ENCODE measurements at places on chromosomes 2 and 18.

DNA sequence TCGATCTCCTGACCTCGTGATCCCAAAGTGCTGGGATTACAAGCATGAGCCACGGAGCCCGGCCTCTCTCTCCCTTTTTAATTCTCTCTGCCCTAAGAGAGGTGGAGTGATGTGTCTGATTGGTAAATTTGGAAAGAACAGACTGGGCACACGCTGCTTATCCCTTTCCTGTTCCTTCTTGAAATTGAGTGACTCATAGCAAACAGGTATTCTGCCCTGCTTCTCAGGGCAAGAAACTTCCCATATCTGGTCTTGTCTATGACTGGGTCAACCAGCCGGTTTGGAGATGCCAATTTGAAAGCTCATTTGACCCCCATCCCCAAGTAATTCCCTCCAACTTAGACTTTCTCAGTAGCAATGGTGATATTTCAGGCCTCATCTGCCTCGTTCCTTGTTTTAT lies 15.0 kb downstream of the LYPD1 start:
- no peak for DNase-seq

- peak; percentile 57 for DNase-seq
Measured at GRCh38 chr2:88350331-88351248, 101.9 kb downstream of the FOXI3 start.

DNA sequence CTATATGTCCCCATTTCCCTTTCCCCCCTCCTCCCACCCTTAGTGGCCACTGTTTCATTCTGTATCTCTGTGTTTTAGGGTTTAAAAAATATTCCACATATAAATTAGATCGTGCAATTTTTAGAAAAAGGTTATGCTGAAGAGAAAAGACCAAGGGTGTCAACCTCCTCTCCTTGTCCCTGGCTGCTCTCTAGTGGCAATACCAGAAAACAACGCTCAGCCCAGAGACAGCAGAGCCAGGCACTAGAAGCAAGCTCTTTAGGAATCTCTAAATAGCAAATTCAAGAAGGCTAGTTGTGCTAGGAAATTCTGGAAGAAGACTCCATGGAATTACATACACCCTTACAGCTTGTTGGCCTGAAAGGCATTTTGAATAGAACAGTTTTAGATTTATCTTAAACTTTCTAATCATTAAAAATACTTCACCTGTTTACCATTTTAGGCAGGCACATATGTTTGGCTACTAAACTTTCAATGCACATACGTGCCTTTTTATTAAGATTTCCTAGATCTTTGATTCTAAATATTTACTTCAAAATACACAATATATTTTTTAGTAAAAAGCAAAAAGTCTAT lies 35.1 kb upstream of the RASGRP3 start:
- DNase-seq: peak; percentile 71

DNA sequence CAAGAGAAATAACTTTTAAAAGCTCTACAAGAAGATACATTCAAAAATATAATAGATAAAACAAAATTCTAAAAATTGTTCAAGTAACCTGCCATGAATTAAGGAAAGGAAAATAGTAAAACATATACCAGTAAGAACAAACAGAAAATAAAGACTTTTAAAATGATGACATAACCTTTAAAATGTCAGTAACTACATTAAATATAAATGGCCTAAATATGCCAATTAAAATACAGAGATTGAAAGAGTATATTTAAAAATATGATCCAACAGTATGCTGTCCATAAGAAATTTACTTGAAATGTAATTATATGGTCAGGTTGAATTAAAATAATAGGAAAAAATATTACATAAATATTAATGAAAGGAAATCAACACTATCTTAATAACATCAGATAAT lies 911.7 kb upstream of the POU3F3 start:
- no peak for DNase-seq

DNA sequence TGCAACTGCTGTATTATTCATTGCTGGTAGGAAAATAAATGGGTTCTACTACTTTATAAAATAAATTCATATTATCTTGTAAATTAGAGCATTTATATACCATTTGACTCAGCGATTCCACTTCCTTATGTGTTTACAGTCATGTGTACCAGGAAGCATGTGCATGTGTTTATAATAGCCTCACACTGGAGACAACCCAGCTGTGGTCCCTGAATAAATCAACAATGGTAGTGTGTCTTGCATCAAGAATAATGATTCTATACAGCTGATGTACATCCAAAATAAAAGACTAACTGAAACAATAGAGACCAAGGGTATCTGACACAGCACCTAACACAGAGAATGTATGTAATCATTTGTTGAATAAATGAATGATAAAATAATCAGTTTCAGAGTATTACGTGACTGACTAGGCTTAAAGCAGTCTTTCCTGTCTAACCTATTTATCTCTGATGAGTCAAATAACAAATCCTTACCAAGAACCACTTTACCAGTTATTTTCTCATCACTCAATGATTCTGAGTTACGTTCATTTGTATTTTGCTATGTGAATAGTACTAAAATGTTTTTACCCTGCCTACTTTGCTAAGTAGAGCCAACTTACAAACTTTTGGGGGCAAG lies 216.8 kb downstream of the UBE2E3 start:
- DNase-seq: no peak

- DNase-seq: no peak
Measured at GRCh38 chr18:70582981-70583380, 294.1 kb downstream of the SOCS6 start.

GRCh38 chr18:22033085-22033484 lies 136.3 kb upstream of the GATA6 start:
- DNase-seq: no peak

- no peak for DNase-seq
Measured at GRCh38 chr2:203500951-203501350, 34.1 kb downstream of the RAPH1 start.

DNA sequence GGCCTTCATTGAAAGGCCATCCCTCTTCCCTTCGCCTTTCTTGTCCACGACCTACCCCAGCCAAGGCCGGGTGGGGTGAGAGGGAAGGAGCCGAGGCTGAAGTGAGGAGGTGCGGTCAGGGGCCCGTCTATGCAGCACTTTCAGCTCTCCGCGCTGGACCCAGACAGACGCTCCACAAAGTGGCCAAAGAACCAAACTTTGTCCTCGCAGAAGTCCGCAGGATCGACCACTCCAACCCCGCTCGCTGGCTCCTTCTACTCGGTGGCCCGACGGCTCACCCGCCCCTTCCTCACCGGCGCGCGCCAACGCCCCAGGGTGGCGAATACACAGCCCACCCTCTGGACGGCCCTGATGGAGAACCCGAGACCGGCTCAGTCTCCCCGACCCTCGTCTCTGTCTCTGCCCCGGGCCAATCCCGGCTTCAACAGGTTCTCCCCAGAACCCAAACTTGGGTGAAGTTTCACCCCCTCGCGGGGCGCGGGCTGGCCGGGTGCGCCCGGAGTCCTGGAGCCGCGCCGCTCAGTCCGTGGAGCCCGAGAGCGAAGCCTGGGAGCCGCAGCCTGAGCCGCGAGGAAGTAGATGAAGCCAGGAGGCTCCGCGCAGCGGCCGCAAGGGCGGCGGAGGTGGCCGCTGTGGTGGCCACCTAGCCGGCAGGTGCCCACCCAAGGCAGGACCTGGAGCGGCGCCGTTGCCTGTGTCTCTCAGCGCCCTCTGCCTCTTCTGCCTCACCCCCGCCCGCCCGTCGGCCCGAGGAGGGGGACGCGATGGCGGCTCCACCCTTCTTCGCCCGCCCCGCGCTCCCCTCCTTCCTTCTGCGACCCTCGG lies 26.7 kb upstream of the ALPP start:
- DNase-seq: no peak

DNA sequence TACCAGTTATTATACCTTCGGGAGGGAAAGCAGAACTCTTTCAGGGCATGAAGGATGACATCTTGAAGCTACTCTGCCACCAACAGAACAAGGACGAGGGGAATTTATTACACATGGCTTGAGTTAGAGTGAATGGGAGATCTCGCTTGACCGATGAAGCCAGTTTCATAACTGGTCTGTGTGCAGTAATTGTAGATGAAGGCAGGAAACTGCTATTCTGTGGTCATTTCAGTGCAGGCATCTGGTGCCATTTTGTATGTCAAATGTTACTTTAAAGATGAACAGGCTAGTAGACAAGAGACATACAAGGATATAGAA lies 20.5 kb downstream of the GREB1 start:
- no peak for DNase-seq

GRCh38 chr2:144944546-144945220 lies 424.8 kb upstream of the ZEB2 start:
- no peak for DNase-seq

GRCh38 chr2:202337706-202338346 lies 38.3 kb upstream of the BMPR2 start:
- no peak for DNase-seq

GRCh38 chr2:68426848-68427579 lies 40.1 kb downstream of the FBXO48 start:
- DNase-seq: no peak

DNA sequence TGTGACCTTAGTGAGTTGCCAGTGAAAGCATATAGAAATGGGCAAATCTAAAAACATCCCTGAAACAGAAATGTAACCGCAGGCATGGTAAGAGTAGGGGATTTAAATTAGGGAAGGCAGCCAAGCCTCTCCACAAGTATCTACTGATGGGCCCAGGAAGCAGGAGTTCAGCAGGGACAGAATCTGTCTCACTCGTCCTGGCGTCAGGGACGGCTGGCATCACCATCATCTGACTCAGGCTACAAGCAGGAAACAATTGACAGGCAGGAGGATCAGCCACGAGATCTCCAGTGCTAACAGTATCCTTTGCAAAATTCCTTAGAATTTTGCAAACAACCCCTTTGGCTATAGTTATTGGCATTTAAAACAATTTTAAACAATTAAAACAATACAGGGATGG lies 61.3 kb downstream of the SMAD4 start:
- DNase-seq: no peak

DNA sequence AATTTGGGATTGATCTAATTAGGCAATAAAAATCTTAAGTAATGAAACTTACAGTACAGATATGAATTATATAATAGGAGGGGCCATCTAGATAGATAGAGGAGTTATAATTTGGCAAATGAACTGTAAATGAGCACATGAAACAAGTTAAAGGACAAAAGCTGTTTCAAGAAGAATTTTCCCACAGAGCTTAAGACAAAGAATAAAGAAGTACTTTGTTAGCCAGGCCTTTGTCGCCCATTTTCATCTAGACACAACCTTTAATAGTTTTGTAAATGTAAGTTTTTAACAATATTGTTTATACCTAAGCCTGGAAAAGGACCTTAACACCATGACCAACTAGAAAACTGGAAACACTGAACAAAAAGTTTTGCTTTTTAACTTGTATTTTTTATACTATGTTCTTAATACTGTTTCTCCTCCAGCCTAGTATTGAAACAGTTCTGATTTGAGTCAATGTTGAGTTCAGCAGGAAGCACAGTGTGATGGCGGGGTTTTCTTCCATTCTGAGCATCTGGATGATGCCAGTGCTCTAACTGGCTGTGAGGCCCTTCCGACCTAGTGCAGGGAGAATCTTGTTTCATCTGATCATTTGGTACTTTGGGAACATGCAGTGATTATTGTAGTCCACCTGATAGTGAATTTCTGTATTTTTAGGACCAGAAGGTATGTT lies 37.6 kb downstream of the FARP2 start:
- DNase-seq: no peak

DNA sequence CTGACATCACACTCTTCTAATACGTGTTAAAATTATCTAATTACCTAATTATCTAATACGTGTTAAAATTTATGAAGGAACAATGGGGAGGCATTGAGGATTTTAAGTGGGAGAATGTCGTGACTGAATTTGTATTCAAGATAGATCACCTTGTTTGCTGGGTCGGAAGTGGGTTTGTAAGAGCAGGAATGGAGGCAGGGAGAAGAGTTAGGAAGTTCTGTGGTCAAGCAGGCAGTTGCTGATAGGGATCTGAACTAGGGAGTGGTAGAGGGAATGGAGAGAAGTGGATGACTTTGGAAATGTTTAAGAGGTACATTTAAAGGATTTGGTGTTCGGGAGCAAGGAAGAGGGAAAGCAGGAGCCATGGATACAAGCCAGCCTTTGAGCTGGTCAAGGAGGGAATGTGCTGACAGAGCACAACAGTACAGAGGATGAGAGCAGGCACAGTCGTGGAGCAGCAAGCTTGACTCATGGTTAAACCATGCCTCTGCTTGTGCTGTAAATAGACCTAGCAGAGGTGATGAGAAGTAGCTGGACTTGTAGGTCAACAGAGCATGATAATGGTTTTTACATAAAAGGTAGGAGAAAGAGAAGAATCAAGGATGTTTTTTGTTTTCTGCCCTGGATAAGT lies 16.2 kb downstream of the IL18RAP start:
- DNase-seq: no peak

DNA sequence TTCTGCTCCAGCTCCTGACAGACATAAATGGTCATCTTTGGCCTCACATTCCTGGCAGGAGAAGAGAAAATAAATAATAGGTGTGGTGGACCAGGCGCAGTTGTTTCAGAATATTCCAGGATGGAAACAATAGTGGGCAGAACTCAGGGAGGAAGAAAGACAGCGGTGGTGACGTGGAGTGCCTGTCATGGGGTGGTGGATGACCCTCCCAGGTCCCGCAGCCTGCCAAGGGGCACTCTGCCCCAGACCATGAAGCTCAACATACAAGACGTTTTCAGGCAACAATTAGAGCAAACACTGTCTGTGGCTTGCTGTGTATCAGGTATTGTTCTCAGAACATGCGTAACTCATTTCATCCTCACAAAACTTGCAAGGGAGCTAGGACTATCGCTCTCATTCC lies 50.9 kb downstream of the TFCP2L1 start:
- DNase-seq: no peak

- DNase-seq: no peak
Measured at GRCh38 chr2:98903767-98904485, 32.1 kb downstream of the CRACDL start.

GRCh38 chr2:45406621-45407020 lies 204.4 kb downstream of the SRBD1 start:
- no peak for DNase-seq

DNA sequence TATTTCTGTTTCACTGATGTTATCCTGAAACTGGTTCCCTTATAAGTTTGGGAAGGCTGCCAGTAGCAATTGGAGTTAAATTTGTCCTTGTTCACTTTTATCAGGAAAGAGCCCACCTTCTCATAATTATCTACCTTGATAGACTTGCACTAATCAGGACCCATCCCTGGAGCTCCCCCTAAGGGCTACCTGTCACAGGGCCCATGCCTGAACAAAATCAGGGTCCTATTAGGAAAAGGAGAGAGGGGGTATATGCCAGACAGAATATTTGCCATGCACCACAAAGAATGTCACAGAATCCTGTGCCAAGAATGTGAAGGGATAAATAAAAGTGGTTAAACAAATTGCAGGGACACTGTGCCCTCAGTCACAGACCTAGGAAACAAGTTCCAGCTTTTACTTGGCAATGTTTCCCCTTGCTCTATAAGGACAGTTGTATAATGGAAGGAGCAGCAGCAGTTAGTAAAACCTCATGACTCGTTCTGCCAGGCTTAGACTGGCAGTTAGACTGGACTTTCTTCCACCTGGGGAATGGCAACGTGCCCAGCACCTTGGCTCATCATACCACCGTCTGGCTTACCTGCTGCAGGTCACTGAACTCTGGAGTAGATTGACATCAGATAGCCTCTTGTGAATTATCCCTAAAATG lies 32.3 kb upstream of the VWC2L start:
- DNase-seq: no peak

DNA sequence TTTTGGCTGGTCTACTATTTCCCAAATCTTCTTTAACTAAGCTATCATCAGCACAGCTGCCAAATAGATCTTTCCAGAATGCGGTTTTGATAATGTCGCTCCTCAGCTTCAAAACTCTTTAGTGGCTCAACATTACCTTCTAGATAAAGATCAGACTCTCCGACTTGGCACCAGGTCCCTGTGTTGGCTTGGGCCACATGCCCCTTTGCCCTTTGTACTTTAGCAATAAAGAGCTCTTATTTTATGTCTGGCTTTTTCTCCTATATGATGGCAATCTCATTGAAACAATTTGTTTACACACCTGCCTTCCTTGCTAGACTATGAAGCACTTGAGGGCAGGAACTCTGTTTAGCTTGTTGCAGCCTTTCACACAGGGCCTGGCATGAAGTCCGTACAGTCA lies 128.9 kb upstream of the GATA6 start:
- DNase-seq: no peak
